ENCODE measurements at places on chromosomes 6 and 20.

DNA sequence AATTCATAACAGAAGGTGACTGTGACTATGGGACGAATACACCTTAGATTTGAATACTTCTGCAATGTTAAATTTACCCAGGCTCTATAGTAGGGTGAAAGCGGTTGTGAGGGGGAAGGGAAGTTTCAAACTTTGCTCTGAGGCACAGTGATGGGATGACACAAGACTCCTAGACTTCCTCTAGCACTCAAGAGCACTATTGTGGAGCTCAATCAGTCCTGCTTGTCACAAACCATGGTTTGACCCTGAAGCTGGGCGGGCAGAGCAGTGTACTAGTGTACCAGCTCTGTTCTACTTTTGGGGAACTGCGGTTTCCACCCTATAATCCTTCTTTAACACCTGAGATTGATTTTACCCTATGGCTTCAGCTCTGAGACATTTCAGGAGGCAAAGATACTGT, 17.1 kb downstream of the TRIM27 start:
- no peak for DNase-seq

DNA sequence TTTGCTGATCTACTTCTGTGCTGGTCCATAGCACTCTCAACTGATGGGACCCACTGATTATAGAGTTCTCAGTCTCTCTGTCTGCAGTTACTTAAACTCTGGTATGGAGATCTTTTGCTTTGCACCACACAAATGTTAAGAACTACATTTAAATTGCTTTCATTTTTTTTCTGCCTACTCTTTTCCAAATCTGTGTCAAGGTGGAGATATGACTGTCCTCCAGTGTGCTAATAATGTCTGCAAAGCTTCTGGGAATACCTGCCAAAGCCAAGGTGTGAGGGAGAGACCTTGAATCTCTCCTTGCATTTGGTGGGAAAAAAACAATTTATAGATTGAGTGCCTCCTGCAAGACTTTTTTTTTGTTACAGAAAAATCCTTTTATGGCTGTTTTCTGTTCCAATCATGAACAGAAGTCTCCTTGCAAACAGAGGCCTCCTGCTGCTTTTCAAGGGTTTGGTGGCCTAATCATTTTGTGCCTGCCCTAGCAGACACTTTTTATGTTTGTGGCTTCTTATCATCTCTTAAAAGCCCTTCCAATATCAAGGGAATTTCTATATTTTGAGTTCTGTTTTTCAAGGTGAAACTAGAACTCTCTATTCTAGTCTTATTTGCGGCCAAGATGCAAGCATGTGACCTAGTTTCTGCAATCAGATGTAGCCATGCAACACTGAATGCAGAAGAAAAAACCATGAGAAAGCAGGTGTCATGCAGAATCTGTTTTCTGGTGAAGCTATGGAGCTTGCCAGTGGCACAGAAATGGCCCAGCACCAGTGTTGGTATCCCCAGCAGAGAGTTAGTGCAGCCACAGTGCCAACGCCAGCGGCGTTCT, 23.2 kb upstream of the AKIRIN2 start:
- no peak for DNase-seq

- no peak for DNase-seq
Measured at GRCh38 chr20:18101125-18101810, 36.4 kb upstream of the KAT14 start.

GRCh38 chr20:63431944-63432343, 40.5 kb downstream of the KCNQ2 start:
- DNase-seq, result no peak

DNA sequence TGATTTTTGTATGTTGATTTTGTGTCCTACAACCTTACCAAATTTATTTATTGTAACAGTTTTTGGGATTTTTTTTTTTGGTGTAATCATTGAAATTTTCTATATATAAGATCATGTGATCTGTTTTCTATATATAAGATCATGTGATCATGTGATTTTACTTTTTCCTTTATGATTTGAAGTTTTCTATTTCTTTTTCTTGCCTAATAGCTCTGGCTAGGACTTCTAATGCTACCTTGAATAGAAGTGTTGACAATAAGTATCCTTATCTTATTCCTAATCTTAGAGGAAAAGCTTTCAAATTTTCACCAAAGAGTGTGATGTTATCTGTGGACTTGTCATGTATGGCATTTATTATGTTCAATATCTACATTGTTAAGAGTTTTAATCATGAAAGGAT, 69.7 kb downstream of the TNFAIP3 start:
- DNase-seq, result no peak

DNA sequence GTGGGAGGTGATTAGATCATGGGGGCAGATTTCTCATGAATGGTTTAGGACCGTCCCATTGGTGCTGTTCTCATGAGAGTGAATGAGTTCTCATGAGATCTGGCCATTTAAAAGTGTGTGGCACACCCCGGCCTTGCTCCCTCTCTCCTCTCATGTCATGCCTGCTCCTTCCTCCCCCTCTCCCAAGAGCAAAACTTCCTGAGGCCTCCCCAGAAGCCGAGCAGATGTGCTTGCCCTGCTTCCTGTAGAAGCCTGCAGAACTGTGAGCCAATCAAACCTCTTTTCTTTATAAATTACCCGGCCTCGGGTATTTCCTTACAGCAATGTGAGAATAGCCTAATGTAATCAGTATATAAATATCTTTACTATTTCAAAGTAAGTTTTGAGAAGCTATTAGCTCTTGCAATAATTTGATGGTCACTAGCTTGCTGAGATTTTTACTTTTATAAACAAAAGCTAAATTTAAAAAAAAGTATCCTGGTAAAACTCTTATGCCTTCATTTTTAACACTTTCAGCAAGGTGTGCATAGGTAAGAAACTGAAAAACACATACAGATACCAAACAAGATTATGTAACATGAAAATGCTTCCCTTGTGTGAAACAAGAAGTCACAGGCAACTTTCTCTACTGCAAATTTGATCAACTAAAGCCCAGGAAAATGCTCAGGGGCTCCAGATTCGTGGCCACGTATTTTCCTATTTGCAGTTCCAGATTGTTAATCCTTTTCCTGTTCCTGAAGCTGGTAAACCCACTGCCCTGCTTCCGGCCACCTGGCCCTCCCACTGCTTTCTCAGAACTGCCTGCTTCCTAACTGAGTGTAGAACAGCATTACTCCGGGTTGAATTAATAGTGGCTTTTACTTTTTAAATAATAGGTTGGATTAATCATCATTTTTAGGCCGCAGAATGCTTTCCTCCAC, 395.1 kb upstream of the CNR1 start:
- no peak for DNase-seq

- DNase-seq, result no peak
Measured at GRCh38 chr6:163296835-163297519, 117.5 kb upstream of the QKI start.

DNA sequence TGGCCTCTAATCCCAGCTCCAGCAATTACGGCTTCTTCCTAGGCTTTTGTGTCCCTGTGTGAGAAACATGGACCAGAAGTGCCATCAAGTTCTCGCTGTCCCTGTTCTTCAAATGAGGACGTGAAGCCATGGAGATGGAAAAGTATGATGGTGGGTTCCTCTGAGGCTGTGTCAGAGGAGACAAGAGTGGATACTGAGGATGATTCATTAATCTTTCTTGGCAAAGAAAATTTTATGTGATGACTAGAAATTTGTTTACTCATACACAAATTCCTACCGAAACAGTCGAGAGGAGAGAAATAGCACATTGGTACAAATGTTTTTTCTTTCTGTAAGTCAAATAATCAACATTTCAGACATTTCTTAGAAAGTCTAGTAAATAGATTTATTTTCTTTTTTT, 35.0 kb upstream of the PNRC1 start:
- DNase-seq, result no peak

- no peak for DNase-seq
Measured at GRCh38 chr6:23964865-23965264, 161.2 kb upstream of the NRSN1 start.

DNA sequence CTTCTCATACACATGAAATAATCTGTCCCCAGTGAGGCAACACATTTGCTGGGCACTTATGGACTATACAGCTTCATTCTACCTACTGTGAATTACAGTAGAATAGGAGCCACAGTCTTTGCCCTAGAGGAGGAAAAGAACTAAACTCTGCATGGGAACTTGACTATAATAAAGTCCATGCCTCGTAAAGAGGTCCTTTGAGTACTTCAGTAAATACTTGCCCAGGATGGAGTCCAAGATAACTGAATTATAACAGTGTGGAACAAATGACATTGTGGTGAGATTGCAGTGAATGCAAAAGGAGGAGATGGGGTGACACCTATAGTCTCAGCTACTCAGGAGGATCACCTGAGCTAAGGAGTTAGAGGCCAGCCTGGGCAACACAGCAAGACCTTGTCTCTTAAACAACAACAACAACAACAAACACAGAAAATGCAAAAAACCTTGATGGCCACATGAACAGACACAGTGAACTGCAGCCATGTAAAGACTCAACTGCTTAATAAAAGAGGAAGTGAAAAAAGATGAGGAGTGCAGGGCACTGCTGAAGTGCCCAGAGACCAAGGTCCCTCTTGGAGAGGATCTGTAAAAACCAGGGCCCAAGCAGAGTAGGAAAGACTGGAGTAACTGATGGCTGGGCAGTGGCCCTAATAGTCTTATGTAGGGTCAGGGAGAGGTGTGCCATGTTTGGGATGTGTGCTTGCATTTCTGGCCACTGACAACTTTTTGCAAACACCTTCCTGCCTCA, 3.7 kb downstream of the MRPS18A start:
- DNase-seq, result no peak

GRCh38 chr6:129248946-129249345, 366.0 kb downstream of the LAMA2 start:
- DNase-seq, result no peak

- DNase-seq, result no peak
Measured at GRCh38 chr6:87922947-87923330, 124.7 kb upstream of the SPACA1 start.

DNA sequence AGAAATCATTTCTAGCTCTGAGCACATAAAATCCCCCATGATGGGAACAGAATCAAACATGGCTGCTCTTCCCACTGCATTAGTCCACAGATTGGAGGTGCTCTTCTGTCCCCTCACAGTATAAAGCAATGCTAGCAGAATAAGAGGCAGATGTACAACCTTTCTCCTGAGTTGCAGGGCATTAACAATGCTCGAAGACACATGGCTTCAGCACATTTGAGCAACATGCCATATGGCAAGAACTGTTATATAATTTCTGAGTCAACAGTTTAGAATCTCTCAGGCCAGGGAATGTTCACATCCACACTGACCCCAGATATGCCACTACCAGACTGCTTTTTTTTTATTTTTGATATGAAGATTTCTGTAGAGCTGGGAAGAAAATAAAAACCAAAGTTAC, 119.6 kb downstream of the KIF13A start:
- no peak for DNase-seq

- no peak for DNase-seq
Measured at GRCh38 chr6:121157906-121158305, 176.4 kb downstream of the TBC1D32 start.

DNA sequence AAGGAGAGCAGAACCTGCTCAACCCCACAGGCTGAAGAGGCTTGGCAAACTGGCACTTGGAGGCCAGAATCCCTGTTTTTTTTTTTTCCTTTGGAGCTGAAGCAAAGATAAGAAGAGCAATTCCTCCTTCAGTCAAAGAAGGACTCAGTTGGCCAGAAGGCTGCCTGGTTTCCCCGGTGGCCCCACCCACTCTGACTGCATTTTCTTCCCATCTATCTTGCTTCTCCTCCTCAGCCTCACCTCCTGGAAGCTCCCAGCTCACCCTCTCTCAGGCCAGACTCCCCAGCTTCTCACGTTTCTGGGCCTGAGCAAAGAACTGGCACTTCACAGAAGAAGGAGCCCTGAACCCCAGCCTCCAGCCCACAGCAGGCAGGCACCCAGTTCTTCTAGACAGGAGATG, 2.4 kb downstream of the LRFN2 start:
- DNase-seq, result no peak

- DNase-seq, result no peak
Measured at GRCh38 chr6:125258651-125259353, 43.0 kb downstream of the HDDC2 start.

DNA sequence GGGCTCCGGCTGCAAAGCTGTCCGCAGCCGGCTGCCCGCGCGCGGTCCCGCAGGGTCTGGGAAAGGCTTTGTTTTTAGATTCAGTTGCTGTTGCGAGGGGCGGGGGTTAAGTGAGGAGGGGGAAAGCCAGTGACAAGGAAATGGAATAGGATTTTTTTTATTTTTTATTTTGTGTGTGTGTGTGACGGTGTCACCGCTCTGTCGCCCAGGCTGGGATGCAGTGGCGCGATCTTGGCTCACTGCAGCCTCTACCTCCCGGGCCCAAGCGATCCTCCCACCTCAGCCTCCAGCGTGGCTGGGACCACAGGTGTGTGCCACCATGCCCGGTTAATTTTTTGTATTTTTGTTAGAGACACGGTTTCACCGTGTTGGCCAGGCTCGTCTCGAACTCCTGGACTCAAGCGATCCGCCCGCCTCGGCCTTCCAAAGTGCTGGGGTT, 615 bp upstream of the UBE2J1 start:
- no peak for DNase-seq

DNA sequence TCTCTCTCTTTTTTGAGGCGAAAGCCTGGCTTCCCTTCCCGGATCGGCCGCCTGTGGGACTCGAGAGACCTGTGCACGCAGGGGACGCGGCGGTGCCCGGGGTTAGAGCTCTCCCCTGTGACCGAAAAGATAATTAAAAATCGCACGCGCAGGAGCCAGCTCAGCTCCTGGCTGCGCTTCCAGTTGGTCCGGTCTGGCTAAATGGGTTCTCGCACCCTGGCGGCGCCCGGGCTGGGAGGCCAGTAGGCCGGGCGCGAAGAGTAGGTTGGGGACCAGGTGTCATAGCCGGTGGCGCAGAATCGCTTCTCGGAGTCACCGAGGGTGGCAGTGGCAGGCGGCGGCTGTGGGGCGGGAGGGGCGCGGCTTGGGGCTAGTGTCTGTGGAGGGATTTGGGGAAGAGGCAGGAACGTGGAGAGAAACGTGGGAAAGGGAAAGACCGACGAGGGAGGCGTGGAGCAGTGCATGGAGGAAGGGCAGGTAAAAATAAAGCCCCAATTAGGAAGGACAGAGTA, 41.9 kb upstream of the SUPT3H start:
- no peak for DNase-seq

DNA sequence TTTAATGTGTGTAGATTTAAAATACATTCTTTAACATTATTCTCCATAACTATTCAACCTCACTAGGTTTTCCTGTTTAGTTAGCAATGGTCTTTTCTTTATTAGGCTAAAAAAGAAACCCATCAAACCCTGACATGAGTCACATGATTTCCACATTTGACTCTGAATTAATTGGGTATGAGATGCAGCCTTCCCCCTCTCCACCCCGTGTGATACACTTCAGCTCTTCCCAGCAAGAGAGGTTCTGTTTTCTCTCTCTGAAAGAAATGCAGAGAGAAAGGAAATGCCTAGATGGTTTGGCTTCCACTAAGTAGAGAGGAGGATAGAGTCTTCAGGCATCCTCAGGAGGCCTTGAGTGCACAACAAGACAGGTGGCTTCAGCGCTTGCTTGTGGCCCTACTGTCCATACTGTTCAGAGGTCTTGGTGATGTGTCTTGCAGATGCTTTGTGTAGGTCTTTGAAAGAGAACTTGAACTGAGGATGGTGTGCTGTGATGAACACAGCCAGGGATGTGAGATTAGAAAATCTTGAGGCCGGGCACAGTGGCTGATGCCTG, 17.3 kb downstream of the FARS2 start:
- no peak for DNase-seq
